Activated T-cell treated with anti-CD3 and anti-CD28 coated beads for 1 hour (primary cell): ENCODE measurements at places on chromosomes 6 and 20.

DNA sequence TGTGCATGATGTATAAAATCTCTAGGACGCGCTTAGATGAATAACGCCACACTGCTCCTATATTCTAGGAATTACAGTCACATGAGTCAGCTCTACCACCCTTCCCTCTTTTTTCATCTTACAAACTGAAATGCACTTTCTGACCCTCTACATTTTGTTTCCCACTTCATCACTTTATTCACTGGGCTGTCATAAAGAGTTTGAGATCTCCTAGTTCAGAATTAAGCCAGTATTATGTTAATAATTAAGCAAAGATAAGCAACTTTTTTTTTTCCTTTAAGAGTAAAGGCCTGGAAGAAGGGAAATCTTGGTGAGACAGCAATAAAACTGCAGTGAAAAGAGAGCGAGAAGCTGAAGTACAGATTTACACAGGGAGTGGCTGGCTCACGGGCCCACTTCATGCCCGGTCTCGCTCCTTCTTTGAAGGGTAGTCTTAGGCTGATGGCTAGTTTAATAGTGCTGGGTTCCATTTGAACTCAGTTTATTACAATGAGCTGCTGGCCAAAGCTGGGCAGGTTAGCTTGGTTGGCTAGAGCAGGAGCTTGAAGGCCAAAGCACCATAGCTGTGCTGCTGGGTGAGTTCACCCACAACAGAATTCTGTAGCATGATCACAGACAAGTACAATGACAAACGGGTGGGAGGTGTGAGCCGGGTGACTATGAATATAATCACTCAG lies 110.6 kb downstream of the MAP7 start:
- no peak for DNase-seq

- DNase-seq, result no peak
Measured at GRCh38 chr20:50048420-50049166, 64.4 kb downstream of the UBE2V1 start.

DNA sequence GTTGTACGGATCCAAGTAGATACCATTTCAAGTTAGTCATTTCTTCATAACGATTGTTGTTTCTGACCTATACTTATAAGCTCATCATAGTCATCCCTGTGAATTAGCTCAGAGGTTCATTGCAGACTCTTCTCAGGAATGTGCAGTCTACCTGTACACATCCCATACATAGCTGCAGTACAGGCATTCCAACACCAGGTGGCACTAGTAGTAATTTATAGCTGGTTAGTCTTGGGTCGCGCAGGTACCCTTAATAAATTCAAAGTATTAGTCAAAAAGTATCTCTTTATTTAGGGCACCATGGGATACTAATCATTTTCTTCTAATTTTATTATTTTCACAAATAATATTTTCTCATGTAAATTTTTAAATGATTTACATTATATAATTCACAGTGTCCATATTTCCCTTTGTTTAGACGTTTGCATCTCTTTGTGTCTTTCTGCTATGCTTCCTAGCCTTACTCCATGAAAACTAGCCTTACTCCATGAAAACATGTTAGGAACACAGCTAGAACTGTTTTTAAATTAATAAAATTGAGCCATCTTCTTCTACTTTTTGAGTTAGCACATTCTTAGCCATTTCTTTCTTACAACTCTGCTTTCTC lies 128.6 kb upstream of the FAM83B start:
- DNase-seq, result peak; percentile 33

DNA sequence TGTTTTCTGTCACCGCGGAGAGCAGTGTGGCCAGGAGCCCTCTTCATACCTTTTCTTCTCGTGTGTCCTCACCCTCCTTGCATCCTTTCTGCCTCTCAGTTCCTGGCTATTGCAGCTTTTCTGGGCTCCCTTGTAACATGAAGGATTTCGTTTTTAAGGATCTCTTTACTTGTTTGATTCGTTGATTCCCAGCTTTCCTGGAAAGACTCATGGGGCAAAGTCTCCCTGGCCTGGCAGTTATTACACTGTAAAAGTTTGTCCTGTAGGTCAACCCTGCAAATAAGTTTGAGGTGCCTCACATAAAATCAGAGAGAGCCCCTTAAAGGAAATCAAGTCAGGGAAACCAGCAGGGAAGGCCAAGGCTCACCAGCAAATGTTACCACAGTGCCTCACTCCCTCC lies 70.1 kb downstream of the ISM1 start:
- DNase-seq, result no peak

DNA sequence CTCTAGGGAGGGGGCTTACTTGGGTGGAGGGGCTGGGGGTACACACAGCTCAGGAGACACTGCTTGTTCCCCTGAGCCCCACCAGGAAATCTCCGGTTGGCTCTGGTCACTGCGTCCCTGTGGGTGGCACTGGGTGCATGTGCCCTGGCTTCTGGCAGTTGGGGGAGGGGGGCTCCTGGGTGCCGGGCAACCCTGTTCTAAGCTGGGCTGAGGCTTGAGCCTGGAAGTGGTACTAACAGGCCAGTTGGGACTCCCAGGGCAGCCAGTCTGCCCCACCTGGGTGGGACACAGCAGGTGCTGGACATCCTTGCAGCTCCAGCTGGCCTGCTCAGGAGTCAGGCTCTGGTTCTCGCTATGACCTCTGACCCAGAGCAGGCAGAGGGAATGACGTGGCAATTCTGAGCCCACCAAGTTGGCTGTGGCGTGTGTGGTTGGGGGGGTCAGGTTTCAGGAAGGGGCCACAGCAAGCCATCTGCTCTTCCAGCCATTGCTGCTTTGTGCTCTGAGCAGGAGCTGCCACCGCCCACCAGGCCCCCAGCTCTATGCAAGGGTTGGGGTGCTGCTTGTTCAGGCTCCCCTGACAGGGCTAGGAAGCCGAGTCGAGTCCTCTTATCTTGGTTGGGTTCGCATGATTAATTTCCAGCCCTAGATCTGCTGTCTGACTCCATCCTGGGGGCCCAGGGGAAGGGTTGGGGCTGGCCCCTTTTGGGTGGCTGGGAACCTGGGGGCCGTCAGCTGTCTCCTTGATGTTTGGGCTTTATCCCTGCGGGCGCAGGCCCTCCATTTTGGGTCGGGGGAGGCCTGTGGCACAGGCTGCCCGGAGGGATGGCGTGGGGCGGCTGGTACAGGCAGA lies 590 bp downstream of the C20orf204 start:
- no peak for DNase-seq

DNA sequence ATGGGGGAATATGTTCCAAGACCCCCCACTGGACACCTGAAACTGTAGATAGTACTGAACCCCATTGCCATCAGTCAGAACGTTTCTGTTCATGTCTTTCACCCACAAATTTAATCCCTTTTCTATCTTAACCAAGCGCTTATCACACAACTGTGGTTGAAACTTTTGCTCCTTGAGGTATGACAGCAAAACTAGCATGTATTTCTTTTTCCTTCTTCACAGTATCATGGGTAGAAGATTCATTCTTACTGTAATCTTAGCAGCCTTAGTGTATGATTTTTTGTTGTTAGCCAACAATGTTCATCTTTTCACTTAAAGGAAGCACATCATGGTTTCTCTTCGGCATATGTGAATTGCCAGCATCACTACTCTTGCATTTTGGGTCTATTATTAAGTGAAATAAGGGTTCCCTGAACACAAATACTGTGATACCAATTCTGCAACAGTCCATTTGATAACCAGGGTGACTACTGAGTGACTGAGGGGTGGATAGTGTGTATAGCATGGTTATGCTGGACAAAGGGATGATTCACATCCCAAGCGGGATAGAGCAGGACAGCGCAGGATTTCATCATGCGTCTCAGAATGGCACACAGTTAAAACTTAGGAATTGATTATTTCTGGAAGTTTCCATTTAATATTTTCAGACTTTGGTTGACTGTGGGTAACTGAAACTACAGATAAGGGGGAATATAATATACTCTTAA lies 41.8 kb downstream of the KCNS1 start:
- DNase-seq, result no peak

- no peak for DNase-seq
Measured at GRCh38 chr20:7775072-7775471, 165.2 kb downstream of the HAO1 start.

GRCh38 chr6:158073776-158074175 lies 92.1 kb downstream of the SYNJ2 start:
- DNase-seq, result no peak

- no peak for DNase-seq
Measured at GRCh38 chr20:2279253-2279779, 16.5 kb upstream of the TGM3 start.

DNA sequence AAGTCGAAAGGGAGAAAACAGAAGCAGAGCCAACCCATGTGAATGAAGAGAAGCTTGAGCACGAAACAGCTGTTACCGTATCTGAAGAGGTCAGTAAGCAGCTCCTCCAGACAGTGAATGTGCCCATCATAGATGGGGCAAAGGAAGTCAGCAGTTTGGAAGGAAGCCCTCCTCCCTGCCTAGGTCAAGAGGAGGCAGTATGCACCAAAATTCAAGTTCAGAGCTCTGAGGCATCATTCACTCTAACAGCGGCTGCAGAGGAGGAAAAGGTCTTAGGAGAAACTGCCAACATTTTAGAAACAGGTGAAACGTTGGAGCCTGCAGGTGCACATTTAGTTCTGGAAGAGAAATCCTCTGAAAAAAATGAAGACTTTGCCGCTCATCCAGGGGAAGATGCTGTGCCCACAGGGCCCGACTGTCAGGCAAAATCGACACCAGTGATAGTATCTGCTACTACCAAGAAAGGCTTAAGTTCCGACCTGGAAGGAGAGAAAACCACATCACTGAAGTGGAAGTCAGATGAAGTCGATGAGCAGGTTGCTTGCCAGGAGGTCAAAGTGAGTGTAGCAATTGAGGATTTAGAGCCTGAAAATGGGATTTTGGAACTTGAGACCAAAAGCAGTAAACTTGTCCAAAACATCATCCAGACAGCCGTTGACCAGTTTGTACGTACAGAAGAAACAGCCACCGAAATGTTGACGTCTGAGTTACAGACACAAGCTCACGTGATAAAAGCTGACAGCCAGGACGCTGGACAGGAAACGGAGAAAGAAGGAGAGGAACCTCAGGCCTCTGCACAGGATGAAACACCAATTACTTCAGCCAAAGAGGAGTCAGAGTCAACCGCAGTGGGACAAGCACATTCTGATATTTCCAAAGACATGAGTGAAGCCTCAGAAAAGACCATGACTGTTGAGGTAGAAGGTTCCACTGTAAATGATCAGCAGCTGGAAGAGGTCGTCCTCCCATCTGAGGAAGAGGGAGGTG lies 38.7 kb downstream of the ZBTB2 start:
- no peak for DNase-seq

- no peak for DNase-seq
Measured at GRCh38 chr20:50744143-50744792, 12.9 kb downstream of the PARD6B start.

DNA sequence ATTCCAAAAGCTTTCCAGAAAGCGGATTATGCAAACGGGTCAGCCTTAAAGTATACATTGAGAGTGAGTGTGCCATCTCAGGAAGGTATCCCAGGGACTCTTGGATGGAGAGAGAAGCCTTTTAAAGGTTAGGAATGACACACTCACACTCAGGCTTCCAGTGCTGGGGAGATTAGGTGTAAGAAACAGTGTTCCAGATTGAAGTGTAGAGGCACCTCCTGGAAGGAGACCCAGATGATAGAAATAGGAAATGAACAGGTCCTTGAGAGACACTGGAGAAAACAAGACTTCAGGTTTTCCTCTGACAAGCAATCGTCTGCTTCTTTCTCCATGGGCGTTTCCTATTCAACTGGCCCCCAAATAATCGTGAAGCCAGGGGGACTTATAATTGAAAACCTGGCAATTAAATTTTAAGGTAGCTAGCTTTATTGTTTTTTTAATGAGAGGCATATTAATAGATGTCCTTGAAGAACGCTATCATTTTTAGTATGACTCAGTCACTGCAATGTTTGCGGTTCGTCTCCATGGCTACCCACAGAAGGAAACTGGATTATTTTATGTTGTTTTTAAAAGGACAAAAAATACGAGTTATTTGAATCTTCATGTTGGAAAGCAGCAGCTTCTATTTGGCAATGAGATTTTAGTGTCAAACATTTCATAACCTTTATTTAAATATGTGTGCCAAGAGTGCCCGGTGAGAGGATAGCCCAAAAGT lies 85.3 kb downstream of the TRMT6 start:
- DNase-seq, result no peak

GRCh38 chr6:152552616-152553209 lies 84.4 kb downstream of the SYNE1 start:
- DNase-seq, result no peak

DNA sequence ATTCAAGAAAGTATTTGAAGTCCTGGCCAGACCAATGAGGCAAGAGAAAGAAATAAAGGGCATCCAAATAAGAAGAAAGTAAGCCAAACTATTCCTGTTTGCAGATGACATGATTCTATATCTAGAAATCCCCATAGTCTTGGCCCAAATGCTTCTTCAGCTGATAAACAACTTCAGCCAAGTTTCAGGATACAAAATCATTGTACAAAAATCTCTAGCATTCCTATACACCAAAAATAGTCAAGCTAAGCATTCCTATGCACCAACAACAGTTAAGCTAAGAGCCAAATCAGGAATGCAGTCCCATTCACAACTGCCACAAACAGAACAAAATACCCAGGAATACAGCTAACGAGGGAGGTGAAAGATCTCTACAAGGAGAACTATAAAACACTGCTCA lies 60.1 kb upstream of the PHIP start:
- DNase-seq, result no peak
